ENCODE measurements at places on chromosomes 13 and 19. TPM values are rescaled to one million over a fixed set of nuclear protein-coding genes. Genes with fewer than 3 reads are reported as not detected.

The ATCAY gene
- 13.9 TPM for total RNA-seq

DNA sequence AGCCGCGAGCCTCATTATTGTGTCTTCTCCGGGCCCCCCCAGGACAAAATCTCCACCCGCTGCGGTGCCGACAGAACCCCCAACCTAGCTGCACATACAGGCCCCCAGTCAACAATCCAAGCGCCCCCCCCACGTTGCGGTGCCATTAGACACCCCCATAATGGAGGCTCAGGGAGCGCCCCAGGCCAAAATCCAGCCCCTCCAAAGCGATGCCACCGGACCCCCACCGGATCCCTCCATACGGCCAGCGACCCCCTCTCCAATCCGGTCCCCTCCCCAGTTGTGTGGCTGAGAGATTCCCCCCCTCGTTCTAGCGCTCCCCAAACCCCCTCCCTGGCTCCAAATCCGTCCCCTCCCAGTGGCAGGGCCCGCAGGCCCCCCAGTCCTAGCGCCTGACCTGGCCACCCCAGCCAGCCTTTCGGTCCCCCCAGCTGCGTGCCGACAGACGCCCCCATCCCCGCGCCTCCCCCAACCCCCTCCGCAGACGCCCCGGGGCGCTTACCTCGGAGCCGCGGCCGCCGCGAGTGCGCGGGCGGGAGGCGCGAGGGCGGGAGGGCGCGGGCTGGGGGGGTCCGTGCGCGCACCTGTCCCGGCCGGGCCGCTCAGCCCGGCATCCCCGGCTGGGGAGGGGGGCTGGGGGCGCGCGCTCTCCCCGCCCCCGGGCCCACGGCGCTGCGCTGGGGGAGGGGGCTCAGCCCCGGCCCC lies 21.6 kb upstream of the SEMA6B start:
- H3K4me1 ChIP-seq = no peaks in the 10 kb centered on the region
- no peak for DNase-seq
- 0 out of 2 replicates have a peak, but pooled peaks cover under 1% of the 10 kb centered on the region for H3K36me3 ChIP-seq

The FRY gene
- total RNA-seq = 5.2 TPM

DNA sequence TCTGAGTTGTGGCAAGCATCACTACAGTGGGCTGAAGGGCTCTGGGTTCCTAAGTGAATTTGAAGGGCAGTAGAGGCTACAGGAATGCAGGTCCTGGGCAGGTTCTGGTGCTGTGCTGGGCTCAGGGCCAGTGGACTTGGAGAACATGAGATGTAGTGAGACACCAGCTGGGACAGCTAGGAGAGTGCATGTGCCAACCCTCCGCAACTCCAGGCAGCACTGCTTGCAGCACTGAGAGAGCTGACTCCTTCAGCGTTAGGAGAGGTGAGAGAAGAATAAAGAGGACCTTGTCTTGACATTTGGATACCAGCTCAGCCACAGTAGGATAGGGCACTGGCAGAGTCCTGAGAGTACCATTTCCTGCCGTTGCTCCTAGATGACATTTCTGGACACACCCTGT lies 739.9 kb upstream of the PRR20A start:
- H3K4me1 ChIP-seq = no peaks in the 10 kb centered on the region
- H3K27ac ChIP-seq = no peak overlapping the region
- H3K4me3 ChIP-seq = no peak overlapping the region
- peaks cover 2% of the 10 kb centered on the region for H3K36me3 ChIP-seq
- no peak for DNase-seq

GRCh38 chr19:45455707-45456499 lies 11.9 kb upstream of the FOSB start:
- H3K4me1 ChIP-seq = no peaks in the 10 kb centered on the region
- H3K27ac ChIP-seq = peak overlapping the region; percentile 15
- no peaks in the 10 kb centered on the region for H3K27me3 ChIP-seq
- peak overlapping the region; percentile 15 for H3K4me3 ChIP-seq

The SYT5 gene
- 3.0 TPM for total RNA-seq

The CEACAM5 gene
- total RNA-seq = not detected

DNA sequence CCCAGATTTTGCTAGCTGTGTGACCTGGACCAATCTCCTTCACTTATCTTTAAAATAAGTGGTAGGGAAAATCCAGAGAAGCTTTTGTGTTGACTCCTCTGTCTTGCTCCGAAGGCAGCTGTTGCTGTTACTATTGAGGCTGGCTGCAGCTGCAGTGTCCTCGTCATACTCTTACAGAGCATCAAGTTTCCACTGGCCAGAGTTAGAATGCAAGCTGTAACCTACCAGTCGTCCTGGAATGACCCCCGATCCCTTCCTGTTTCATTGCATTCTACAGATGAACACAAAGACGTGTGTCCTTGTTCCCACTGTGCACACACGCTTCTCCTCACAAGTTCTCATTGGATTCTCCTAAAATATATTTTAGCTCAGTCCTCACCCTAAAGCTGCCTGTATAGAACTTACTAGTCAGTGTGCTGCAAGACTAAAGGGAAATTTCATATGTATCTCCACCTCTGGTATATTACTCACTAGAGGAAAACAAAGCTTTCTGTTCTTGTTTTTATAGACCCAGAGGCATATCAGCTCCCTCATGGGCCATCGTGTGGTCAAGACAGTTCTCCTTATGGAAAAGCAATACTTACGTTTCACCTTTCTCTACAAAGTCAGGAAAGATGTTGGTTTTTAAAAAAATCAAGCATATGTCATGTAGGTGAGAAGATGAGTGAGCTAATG lies 589.8 kb downstream of the LMO7 start:
- no peak for DNase-seq
- H3K27ac ChIP-seq = no peak overlapping the region
- no peaks in the 10 kb centered on the region for H3K36me3 ChIP-seq
- no peaks in the 10 kb centered on the region for H3K27me3 ChIP-seq

The PDX1 gene
- total RNA-seq = not detected

GRCh38 chr19:40370997-40371801 lies 18.8 kb downstream of the HIPK4 start:
- no peaks in the 10 kb centered on the region for H3K27me3 ChIP-seq
- no peak overlapping the region for H3K4me3 ChIP-seq
- no peak for DNase-seq
- peaks cover 72% of the 10 kb centered on the region for H3K36me3 ChIP-seq
- no peak overlapping the region for H3K27ac ChIP-seq

The C1QTNF9B gene
- not detected for total RNA-seq

DNA sequence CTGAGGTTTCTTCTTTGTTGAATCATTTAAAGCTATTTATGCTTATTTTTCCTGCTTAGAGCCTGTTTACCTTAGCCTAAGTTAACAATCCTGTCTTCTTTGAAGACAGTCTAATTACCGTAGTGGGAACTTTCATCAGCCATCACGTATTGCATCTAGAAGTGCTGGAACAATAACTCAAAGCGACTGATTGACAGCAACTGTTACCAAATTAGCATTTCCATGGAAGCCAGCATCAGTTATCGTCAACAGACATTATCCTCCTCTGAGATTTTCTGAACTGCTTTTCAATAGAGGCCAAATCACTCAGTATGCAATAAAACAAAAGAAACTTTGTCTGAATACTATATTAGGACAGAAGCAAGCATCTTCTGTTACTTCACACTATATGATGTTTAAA lies 433.3 kb upstream of the SLITRK1 start:
- H3K27ac ChIP-seq = no peak overlapping the region
- H3K36me3 ChIP-seq = no peaks in the 10 kb centered on the region
- no peak overlapping the region for H3K4me3 ChIP-seq
- no peaks in the 10 kb centered on the region for H3K27me3 ChIP-seq

- no peak overlapping the region for H3K4me3 ChIP-seq
- H3K36me3 ChIP-seq = no peaks in the 10 kb centered on the region
- H3K27me3 ChIP-seq = no peaks in the 10 kb centered on the region
- H3K4me1 ChIP-seq = no peaks in the 10 kb centered on the region
- H3K27ac ChIP-seq = no peak overlapping the region
Measured at GRCh38 chr13:29810898-29811297, 39.5 kb downstream of the UBL3 start.

GRCh38 chr19:56991912-56992311 lies 127.9 kb upstream of the USP29 start:
- no peak overlapping the region for H3K27ac ChIP-seq
- no peaks in the 10 kb centered on the region for H3K4me1 ChIP-seq
- H3K27me3 ChIP-seq = no peaks in the 10 kb centered on the region
- no peak overlapping the region for H3K4me3 ChIP-seq
- DNase-seq = no peak
- H3K36me3 ChIP-seq = peaks cover 41% of the 10 kb centered on the region

- H3K27ac ChIP-seq = no peak overlapping the region
- H3K4me3 ChIP-seq = no peak overlapping the region
- DNase-seq = no peak
- H3K36me3 ChIP-seq = no peaks in the 10 kb centered on the region
- no peaks in the 10 kb centered on the region for H3K27me3 ChIP-seq
Measured at GRCh38 chr13:53807251-53807834, 778.7 kb downstream of the OLFM4 start.

- H3K4me1 ChIP-seq = no peaks in the 10 kb centered on the region
- H3K36me3 ChIP-seq = no peaks in the 10 kb centered on the region
- H3K4me3 ChIP-seq = no peak overlapping the region
Measured at GRCh38 chr13:105567951-105568525, 967.4 kb downstream of the EFNB2 start.

The GPALPP1 gene
- 20.3 TPM for total RNA-seq
